ENCODE measurements at places on chromosomes 3 and 15.

DNA sequence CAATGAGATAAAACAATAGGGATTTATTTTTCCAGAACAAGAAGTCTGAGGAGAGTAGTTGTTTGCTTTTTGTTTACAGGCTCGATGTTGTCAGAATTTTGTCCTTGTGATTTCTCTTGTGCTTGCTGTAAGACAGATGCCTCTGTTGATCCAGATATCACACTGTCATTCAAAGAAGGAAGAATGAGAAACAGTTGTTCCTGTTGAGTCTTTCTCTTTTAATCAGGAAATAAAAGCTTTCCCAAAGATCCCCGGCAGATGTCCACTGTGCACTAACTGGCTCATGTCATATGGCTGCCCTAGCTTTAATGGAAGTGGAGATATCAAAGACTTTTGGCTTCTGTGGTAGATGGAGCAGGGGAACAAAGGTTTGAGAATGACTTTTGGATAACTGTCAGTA is 6.8 kb downstream of the SERPINI1 start:
- no peak for DNase-seq

- DNase-seq: no peak
Observed at GRCh38 chr3:138691351-138691750, 82.8 kb downstream of the FAIM start.

DNA sequence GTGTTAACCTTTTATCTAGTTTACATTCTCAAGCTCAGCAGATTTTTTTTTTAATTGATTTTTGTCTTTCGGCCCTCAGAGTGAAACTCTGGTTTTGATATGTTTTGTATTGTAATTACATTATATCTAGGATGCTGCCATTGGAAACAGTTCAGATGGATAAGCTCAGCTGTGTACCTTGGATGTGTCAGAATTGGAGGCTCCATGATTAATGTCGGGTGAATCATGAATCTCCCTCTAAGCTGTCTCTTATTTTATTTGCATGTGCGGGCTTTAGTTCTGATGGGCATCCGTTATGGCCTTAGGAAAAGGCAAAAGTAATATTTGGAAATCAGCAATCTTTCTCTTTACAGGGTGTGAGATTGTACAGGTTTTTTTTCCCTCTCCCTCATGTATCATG is 4.2 kb downstream of the PTPRG start:
- no peak for DNase-seq

DNA sequence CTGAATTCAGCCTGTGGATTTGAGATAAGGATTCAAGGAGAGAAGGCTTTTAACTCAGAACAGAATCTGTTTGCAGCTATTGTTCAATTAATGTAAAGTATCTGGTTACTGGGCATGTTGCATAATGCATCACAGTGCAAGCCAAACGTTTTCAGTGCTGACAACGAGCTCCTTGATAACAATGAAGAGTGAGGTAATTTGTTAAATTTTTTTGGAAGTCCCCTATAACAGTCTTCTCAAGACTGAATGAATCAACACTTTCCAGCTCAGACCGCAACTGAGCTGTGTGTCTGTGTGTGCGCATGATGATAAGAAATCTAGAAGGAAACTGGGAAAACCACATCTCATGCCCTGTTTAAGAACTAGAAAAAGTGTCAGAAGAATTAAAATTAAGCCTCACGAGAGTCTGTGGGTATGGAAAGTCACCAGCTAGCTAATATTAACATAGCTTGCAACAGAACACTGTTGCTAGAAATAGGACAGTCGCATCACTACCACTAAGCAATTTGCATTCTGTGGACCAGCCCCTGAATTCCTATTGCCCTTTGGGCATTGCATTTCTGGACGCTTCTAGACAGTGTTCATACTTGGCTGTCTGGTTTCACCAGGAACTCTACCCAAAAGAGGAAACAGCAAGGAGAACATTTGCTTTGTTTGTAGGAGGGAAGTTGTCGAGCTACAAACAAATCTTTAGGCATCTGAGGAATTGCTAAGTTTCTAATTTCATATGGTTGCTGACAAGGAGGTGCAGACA is 43.7 kb upstream of the ATP2C1 start:
- DNase-seq: no peak

GRCh38 chr3:53140847-53141845 is 10.9 kb upstream of the RFT1 start:
- no peak for DNase-seq

DNA sequence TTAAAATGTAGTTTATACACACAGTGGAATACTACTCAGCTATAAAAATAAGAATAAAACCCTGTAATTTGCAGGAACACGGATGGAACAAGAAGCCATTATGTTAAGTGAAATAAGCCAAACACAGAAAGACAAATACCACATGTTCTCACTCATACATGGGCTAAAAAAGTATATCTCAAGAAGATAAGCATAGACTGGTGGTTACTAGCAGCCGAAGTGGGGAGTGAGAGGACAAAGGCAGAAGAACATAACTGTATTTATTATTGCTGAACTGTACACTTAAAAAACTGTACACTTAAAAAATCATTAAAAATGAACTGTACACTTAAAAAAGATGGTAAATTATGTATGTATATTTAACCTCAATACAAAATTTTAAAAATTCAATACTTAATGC is 11.0 kb downstream of the UBE3A start:
- no peak for DNase-seq

DNA sequence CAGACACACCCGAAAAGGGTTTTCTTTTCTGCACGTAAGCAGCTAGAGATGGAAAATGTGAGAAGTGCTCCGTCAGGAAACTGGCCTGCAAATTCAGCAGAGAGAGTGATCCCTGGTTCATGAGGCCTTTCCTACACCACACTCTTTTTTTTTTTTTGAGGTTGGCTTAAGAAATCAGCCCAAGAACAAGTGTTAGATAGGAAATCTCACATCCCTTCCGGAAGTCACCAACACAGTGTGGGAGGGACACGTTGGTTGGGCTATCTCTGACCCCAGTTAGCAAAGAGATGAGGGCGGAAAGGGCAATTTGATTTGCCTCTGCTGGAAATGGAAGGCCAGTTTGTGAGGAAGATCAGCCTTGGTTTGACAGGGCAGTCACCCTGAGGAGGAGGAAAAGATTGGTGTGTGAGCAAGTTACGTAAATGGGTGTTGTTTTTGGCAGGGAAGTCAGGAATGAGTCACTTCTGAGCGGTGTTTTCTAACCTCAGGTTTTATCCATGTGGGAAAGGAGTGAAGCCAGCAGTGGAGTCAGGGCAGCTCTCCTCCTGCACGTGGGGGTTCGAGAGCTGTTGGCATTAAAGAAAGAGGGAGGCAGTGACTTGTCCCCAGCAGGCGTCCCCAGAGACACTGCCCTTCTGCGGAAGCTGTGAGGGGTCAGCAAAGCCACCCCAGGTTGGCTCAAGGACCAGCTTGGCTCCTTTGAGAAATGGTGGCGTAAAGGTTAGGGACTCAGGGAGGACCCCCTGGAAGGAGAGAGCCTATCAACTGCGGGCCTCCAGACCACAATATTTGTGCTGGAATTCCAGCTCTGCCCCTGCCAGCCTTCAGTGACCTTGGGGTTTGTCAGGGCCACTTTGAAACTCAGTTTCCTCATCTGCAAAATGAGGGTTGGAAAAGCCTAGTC is 237.6 kb upstream of the BHLHE40 start:
- DNase-seq: no peak

- no peak for DNase-seq
Observed at GRCh38 chr15:33091983-33092693, 102.4 kb downstream of the FMN1 start.

- DNase-seq: no peak
Observed at GRCh38 chr3:6504834-6505233, 356.1 kb upstream of the GRM7 start.

DNA sequence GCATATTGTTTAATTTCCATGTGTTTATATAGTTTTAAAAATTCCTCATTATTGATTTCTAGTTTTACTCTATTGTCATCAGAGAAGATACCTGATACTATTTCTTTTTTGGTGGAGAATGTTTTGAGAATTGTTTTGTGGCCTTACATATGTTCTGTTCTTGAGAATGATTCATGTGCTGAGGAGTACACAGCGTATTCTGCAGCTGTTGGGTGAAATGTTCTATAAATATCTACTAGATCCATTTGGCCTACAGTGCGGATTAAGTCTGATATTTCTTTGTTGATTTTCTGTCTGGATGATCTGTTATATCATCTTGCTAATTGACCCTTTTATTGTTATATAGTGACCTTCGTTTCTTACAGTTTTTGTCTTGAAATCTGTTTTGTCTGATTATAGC is 109.7 kb downstream of the UBE2E2 start:
- DNase-seq: no peak

GRCh38 chr3:100966049-100966491 is 27.2 kb downstream of the ABI3BP start:
- no peak for DNase-seq

GRCh38 chr3:185057829-185058228 is 95.0 kb downstream of the C3orf70 start:
- DNase-seq: no peak

- peak; percentile 49 for DNase-seq
Observed at GRCh38 chr15:31977812-31978661, 52.3 kb upstream of the CHRNA7 start.

- no peak for DNase-seq
Observed at GRCh38 chr15:37217567-37217966, 117.2 kb upstream of the MEIS2 start.

GRCh38 chr3:69462826-69463100 is 76.9 kb upstream of the FRMD4B start:
- DNase-seq: no peak

DNA sequence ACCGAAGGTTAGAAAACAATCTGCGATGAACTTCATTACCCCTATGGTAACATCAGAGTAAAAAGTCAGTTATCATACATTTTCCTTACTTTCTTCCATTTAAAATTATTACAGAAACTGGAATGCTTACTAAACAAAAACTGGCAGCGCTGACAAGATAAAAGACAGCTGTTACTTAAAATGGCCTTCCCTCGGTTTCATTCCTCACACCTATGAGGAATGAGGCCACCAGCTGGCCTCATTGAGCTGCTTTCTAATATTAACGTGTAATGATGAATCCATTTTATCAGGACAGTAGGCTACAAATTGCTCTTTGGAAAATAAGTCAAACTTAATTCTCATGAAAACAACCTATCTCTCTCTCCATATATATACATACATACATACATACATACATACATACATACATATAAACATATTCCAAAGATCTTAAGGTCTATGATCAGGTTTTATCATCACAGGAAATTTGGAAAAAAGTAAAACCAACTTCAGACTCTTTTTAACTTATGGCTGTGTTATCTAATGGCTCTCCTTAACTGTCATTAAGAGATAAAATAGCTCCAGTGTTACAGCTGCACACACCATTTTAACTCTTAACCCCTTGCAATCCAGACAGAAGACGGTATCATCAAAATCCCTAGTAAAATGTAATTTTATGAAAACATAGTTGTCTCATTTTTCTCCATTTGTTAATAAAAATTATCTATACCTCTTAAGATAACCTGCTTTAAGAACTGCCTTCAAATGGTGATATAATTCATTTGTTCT is 5.2 kb downstream of the CCNL1 start:
- no peak for DNase-seq

DNA sequence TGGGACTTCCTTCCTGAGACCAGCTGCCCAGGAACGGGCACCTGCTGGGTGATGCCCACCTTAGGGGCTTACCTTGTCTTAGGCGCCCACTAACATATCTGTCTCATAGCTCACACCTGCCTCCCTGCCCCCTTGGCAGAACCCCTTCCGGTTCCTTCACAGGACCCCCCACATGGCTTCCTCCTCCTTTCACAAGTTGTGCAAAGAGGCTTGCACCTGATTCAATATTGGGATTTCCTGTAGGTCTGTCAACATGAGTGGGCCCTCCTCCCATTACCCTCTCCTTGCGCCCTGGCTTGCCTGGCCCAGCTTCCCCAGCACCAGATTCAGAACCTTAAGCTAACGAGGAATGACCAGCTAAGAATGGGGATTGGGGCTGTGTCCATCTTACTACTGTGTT is 633 bp downstream of the THPO start:
- no peak for DNase-seq

- DNase-seq: no peak
Observed at GRCh38 chr15:70817266-70817665, 36.7 kb downstream of the LARP6 start.

DNA sequence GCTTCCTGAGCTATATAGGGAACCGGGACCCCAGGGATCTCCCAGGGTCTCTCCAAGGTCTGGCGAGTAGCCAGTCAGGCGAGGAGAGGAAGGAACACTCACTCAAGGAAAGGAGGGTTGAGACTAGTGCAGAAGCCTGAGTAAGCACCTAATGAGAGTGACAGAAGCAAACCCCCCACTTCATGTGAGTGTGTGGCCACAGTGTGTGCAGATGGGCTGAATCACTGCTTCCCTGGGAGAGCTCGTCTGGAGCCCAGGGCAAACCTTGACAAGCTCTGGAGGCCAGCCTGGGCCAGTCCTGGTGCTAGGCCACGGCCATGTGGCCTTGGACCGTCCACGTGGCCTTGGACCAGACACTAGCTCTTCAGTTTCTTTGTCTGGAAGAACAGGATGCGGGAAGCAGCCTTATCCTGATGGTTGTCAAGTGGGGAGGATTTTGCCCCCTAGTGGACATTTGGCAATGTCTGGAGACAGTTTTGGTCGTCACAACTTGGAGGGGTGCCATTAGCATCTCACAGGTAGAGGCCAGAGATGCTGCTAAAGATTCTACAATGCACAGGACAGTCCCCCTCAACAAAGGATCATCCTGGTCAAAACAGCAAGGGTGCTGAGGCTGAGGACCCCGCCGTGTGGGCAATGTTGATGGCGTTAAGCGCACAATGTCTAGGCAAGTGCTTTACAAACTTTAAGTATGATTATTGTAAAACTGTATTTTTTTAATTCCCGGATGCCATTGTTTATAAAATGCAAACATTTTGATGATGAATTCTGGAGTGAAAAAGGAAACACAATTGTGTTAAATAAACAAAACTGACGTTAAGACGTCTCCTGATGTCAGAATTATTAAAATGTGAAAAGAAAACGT is 34.8 kb upstream of the CTSH start:
- peak; percentile 27 for DNase-seq

- DNase-seq: no peak
Observed at GRCh38 chr3:184944241-184944640, 132.3 kb downstream of the VPS8 start.

DNA sequence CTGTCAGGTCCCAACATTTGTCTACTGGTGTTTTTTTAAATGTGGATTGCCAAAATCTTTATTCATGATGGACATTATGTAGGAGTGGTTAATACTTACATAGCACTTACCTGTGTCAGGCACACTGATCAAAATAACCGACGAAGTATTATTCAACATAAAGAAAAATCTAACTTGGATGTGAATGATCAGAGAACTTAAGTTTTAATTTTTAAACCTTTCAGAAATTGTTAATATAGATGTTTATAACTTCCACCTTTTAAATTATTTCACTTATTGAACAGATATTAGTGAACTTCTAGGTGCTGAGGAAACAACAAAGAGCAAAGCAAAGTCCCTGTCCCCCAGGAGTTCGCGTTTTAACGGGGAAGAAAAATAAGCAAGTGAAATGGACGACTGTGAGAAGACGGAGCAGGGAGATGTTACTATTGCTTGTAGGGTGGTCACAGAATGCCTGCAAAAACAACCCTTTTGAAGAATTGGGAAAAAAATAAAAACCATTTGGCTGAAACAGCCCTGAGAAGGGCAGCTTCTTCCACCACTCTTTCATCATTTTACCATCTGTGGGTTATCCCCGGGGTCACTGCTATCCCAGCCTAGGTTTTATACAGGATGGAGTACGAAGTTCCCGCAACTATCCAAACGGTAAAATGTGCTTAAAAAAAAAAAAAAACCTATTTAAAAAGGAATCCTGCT is 915 bp upstream of the APH1B start:
- no peak for DNase-seq

GRCh38 chr3:192863091-192863420 is 54.6 kb downstream of the MB21D2 start:
- DNase-seq: no peak

GRCh38 chr3:13202744-13203397 is 129.6 kb upstream of the IQSEC1 start:
- DNase-seq: no peak
